ENCODE measurements at places on chromosomes 13 and 19.

- DNase-seq: no peak
These were observed 10.2 kb downstream of the RASL11A start for GRCh38 chr13:27280841-27281240.

DNA sequence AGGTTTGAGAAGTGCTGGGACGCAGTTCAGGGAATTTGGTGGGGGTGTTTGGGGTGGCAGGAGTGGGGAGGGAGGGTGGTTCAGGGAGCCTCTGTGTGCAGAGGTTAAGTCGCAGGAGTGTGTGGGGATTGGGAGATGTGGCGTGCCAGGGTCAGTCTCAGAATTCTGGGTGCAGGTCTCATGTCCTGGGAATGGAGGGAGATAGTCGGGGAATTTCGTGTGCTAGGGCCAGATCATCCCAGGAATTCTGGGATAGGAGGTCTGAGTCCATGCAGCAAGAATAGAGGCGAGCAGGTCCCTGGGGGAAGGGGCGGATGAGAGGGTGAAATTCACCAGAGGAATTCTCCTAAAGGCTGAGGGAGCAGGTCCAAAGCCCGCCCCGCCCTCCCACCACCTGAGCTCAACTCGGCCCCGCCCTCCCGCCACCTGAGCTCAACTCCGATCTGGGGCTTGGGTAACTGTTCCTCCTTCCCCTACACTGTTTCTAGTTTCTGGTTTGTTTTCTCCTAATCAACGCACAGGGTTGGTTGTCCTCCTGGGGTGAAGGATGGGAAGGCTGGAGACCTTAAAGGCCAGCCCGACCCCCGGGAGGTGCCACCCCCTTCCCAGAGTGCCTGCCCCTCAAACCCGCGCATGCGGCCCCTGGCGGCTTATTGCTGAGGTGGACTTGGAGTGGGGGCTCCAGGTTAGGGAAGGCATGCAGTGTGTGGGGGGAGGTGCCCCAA lies 15.2 kb downstream of the KCNC3 start:
- no peak for DNase-seq

DNA sequence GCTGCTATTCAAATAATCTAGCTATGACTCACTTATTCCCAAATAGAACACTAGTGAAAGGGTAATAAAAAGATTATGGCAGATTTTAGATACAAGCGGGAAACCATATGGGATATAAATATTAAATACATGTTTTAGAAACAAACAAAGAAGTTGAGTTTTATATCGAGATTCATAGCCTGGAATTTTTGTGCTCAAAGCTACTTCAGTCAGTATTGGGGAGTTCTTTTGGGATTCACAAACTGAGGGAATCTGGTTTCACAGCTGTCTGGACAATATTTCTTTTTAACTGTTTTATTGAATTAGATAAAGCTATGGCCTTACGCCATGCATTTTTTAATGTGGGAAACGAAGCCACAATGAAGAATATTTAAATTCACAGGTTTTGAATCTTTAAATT lies 257.1 kb upstream of the PCDH20 start:
- DNase-seq: no peak

- DNase-seq: no peak
These were observed 780.1 kb downstream of the SLITRK6 start for GRCh38 chr13:85019121-85019520.

DNA sequence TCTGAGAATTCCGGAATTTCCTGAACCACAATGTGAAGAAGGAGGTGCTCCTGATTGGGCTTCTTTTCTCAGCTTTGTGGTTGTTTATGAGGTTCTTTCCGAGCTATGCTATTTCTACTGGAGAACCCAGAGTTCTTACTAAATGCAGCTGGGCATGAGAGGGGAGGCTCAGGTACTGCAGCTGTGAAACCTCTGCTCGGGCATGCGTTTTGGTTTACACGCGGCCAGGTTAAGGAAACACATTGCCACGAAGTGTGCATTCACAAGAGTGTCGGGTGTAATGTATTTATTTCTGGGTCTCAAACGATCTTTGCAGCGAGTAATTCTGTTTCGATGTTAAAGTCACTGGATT lies 661 bp upstream of the MIR17HG start:
- peak; percentile 28 for DNase-seq

DNA sequence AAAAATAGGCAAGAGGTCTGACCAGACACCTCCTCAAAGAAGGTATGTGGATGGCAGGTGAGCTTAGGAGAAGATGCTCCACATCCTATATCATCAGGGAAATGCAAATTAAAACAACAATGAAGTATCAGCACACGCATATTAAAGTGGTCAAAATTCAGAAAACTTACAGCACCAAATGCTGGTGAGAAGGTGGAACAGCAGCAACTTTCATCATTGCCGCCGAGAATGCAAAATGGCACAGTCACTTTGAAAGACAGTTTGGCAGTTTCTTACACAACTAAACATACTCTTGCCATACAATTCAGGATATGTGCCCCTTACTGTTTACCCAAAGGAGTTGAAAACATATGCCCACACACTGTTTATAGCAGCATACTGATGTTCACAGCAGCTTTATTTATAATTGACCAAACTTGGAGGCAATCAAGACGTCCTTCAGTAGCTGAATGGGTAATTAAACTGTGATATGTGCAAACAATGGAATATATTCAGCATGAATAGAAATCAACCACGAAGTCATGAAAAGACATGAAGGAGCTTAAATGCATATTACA lies 22.5 kb downstream of the OR10H4 start:
- DNase-seq: no peak

Measured in stimulated activated CD4-positive, alpha-beta T cell treated with anti-CD3 and anti-CD28 coated beads, Interleukin-4, amount 100 ng/mL, for 48 hours (primary cell).